Frontal cortex (tissue), 4 donors: ENCODE measurements at places on chromosomes 4 and X.

DNA sequence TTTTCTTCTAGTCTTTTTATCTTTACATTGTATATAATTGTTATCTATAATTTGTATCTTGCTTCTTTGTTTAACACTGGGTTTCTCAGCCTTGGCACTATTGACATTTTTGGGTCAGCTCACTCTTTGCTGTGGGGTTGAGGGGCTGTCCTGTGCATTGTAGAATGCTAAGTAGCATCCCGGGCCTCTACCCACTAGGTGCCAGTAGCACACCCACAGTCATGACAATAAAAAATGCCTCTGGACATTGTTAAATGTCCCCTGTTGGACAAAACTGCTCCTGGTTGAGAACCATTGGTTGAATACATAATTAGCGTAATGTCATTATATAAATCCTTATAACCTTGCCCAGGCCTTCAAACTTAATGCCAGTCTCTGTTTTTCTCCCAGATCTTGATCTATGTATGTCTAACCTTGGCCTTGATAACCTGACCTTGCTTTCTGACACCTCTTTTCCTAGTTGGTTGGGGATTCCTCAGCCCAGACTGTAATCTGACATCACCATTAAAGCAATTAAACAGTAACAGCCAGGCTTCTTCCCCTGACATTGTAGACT, 46.1 kb downstream of the DCX start:
- no peak for DNase-seq

- no peak for DNase-seq
Observed at GRCh38 chrX:10634392-10635161, 14.2 kb upstream of the MID1 start.

GRCh38 chrX:44267116-44267515, 76.4 kb downstream of the EFHC2 start:
- no peak for DNase-seq

- no peak for DNase-seq
Observed at GRCh38 chrX:28472926-28473325, 114.3 kb upstream of the IL1RAPL1 start.

DNA sequence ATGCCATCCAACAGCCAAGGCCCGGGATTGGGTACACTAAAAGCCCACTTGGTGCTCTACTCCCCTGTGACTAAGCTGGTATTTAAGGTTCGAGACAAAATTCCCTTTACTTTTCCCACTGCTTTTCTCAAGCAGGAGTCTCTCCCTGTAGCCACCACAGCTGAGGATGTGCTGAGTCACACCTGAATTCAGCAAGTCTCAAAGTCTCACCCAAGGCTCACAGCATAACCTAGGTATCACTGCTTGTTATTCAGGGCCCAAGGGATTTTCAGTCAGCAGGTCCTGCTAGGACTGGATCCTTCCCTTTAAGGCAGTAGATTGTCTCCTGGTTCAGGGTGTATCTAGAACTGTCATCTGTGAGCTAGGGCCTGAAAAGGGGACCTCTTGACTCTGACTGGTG, 39.2 kb downstream of the FMR1NB start:
- DNase-seq: no peak

- no peak for DNase-seq
Observed at GRCh38 chrX:29090811-29091210, 503.6 kb downstream of the IL1RAPL1 start.

DNA sequence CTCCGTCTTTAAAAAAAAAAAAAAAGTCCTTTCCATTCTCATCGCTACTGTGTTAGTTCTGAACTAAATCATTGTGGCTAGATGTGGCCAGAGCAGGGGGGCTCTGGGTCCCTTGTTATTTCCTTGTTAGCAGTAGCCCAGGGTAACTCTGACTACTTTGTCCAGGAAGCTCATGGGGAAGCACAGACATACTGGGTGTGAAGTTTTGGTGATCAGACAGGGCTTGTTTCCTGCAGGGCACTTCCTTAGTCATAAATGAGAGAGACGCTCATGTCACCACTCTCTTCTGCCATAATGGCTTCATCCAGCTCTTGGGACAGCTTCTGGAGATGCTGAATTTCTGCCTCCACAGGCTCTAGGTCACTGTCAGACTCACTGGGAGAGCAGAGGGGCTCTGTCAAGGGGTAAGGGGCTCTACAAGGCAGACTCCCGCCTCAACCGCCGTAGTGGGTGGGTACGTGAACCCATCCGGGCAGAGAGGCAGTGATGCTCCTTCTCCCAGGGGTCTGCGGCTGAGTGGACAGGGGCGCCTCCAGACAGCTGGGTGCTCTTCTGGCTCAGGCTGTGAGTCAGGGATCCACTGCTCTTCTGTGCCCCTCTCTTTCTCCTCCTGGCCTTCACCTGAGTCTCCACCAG, 12.9 kb downstream of the STIM2 start:
- DNase-seq: no peak

GRCh38 chrX:106894392-106894909, 8.7 kb downstream of the RIPPLY1 start:
- no peak for DNase-seq

- no peak for DNase-seq
Observed at GRCh38 chrX:41119803-41120202, 34.6 kb downstream of the USP9X start.

- no peak for DNase-seq
Observed at GRCh38 chr4:187017147-187017546, 293.5 kb upstream of the FAT1 start.

DNA sequence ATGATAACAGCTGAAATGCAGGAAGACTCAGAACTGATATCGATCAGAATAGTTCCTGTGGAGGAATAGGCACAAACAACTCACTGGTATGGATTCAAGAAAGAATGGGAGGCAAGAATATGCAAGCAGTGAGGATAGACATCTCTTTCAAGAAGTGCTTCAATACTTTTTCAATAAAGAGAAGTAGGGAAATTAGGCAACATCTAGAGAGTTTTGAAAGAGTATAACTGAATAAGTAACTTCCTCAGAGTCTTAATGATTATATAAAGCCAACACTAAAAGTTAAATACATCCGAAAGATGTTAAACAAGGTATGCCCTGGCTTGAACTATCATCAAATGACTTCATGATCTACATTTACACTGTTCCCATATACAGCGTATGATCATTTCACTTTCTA, 1443.0 kb downstream of the PCDH7 start:
- no peak for DNase-seq

GRCh38 chrX:110795645-110796406, at the start of gene CHRDL1:
TSS of gene CHRDL1 (minus strand) at chrX:110795817. CDS start at chrX:110792181, 3,636 bp downstream.
- no peak for DNase-seq

DNA sequence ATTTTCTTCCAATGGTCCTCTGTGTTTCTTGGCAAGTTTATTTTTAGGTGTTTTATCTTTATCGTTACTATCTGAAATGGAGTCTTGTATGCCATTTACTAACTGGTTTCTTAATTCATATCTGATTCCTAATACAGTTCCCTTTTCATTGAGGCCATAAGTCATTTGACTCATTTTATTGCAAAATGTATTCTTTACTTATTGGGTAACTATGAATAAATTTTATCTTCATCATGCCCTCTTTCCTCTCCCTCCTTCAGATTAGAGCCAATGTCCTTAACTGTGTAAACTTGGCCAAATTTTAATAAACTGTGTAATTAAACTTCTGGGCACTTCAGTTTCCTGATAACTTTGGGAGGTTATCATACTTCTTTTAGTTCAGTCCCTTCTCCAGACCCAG, 19.3 kb upstream of the MSMO1 start:
- DNase-seq: no peak

- DNase-seq: no peak
Observed at GRCh38 chr4:112897543-112897942, 151.9 kb upstream of the ANK2 start.

GRCh38 chr4:13933191-13933590, 305.7 kb upstream of the BOD1L1 start:
- DNase-seq: no peak

GRCh38 chrX:38811515-38812243, 10.4 kb downstream of the MID1IP1 start:
- no peak for DNase-seq

GRCh38 chr4:99868126-99868596, 26.1 kb downstream of the LAMTOR3 start:
- DNase-seq: no peak

DNA sequence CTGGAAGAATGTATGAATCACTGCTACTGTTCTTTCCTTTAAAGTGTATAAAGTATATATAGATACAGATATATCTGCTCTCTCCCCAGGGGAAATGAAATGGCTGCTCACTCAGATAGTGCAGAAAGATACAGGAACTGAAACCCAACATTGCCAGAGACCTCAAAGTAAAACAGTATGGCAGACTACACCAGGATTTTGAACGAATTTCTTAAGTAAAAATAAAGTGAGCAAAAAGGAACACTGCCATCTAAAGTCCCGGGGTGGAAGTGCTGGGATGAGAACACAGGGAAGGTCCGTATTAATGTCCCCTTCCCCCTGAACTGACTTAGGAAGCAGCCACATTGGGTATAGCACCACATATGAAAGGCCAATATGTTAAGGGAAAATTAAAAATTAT, 93.4 kb downstream of the TMA16 start:
- DNase-seq: no peak

DNA sequence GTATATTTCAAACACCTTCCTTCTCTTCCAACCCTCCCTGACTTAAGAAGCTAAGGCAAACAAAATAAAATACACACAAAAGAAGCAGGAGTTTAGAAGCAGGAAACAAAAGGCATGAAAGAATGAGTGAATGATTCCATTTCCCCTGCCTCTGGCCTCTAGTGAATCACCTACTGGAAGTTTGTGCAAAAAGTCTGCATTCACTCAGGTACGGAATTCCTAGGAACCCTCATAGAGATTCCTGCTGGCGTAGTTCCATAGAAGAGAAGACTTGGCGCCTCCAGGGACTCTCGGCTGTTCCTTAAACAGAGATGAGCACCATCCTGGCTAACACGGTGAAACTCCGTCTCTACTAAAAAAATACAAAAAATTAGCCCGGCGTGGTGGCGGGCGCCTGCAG, 125.9 kb upstream of the TBL1X start:
- DNase-seq: no peak

GRCh38 chr4:37767546-37767945, 58.9 kb upstream of the PGM2 start:
- no peak for DNase-seq

DNA sequence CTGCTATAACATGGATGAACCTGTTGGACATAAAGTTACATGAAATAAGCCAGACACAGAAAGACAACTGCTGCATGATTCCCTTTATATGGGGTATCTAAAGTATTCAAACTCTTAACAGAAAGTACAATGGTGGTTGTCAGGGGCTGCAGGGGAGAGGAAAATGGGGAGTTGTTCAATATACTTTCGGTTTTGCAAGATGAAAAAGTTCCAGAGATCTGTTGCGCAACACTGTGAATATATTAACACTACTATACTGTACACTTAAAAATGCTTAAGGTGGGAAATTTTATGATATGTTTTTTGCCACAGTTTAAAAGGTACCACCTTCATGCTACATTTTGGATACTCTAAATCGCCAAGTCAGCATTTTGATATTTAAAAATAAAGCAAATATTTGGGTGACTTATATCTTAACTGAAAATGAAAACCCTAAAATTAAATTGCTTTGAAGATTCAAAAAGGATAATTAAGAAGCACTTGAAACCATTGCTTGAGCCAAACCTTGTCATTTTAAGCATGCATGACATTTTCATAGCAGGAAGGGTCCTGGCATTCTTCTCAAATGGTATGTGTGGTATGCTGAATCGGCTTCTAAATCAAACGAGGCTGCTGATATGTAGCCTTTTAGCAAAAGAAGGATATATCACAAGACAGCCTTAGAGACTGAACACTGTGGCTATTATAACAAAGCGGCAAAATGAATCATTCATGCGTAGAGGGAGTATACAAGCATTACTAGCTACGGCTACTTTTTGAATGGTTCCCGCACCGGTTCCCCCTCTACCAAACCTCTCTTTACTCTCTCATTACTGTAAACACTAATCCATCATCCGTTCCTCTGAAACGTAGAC, 607.1 kb upstream of the DIPK2B start:
- DNase-seq: no peak

GRCh38 chr4:94926936-94927335, 169.2 kb downstream of the BMPR1B start:
- no peak for DNase-seq

DNA sequence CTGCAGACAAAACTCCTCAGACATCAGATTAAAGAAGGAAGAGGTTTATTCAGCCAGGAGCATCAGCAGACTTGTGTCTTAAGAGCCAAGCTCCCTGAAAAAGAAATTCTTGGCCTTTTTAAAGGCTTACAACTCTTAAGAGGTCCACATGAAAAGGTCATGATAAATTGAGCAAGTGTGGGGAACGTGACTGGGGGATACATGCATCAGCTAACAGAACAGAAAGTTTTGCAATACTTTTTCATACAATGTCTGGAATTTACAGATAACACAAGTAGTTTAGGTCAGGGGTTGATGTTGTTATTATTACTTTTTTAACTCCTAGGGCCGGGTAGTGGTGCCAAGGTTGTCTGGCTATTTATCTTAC, 55.6 kb upstream of the RBMX start:
- no peak for DNase-seq

DNA sequence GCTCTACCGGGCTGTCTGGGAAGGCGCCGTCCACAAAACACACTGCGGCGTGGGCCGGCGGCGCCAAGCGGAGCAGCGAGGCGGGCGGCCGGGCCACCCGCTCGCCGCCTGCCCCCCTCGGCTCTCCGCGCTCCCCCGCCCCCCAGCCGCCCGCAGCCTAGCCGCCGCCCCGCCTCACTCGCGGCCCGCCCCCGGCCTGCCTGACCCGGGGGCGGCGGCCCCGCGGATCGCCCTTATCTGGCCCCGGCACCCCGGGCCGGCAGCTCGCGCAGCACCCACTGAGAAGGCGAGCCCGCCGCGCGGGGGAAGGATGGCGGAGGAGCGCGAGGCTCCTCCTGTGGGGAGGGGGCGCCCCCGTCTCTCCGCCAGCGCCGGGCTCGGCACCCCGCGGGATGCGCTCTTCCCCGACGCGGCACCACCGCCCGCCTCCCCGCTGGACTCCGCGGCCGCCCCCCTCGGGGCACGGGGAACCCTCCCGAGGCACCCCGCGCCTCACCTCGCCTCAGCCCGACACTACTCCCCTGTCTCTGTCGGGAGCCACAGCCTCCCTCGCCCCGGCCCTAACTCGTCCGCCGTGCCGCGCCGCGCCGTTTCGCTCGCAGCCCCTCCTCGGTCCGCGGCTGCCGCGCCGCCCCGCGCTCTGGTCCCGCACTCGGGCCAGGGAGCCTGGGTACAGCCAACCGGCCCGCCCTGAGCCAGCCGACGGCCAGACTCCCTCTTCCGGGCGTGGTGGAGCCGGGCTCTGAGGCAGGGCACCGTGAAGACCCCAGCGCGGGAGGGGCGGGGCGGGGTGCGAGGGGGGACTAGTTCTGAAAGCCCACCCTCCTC, 566 bp downstream of the ATP11C start:
- DNase-seq: peak; percentile 56
